ENCODE measurements at places on chromosomes 2 and 18.
A peak's percentile ranks its signal among the peaks of the same experiment; 100 is the strongest.

DNA sequence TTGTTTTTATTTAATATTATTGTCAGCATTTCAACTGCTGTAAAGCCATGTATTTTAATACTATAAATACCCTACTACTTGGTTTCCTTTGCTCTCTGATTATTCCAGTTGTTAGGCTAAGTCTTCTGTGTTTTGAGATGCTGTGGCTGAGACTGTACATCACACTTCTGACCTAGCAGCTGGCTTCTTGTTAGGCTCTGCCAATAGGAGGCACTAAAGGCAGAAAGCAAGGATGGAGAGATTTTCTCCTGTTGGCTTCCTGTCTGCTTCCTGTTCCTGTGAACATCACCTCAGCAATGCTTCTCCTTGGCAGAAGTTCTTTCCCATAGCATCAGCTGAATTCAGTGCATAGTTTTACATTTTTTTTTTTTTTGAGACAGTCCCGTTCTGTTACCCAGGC, 68.3 kb upstream of the YPEL5 start:
- DNase-seq: no peak

DNA sequence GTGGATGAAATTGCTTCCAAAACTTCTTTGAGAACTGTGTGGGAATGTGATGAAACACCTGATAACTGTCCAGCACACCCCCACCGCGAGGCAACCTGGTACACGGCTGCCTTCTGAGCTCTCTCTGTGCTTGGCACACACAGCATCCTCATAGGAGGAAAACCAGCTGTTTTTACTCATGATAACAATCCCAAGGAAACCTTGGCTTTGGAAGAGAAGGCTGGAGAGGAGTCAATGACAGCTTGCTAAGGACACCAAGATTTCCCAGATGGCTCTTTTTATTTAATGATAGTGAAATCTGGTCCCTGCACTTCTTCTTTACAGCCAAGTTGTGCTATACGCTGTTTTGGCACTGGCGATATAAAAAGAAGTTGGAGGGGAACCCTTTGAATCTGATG, 232.5 kb upstream of the FN1 start:
- DNase-seq: no peak

GRCh38 chr2:172623249-172623965, 67.5 kb downstream of the PDK1 start:
- DNase-seq: no peak

GRCh38 chr2:25131253-25131566, 37.2 kb downstream of the POMC start:
- DNase-seq: no peak

GRCh38 chr2:240586198-240586918, at the start of gene CAPN10:
TSS of gene CAPN10 (plus strand) at chr2:240586734. CDS start at chr2:240586912, 178 bp downstream.
- peak; percentile 98 for DNase-seq

DNA sequence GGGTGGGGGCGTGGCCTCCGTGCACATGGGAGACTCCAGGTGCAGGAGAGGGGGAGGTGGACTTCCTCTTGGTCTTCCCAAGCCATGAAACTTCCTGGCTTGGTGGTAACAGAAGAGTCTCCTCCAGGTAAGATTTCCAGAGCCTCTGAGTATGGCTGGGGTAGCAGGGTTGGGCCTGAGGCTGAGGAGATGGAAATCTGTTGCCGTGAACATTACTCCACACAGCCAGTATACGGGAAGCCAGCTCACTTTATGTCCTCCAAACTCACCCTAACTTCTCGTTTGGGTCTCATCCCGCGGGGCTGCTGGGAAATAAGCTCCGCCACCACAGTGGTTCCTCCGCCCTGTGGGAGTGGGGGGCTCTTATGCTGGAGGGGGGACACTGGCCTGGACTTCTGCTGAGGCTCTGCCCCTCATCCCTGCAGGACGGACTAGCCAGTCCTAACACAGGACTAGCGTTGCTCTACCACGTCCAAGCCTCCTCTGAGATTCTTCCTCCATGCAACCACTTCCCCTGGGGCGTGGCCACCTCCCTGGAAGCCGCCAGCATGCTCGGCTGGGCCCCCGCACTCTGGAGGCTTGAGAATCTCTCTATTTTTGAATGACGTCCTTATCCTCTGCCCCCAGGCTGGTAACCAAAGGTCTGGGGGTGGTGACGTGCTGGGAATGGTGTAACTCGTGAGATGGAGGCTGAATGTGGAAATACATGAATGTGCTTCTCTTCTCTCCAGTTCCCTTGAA, 777 bp upstream of the RAB17 start:
- DNase-seq: peak; percentile 36

DNA sequence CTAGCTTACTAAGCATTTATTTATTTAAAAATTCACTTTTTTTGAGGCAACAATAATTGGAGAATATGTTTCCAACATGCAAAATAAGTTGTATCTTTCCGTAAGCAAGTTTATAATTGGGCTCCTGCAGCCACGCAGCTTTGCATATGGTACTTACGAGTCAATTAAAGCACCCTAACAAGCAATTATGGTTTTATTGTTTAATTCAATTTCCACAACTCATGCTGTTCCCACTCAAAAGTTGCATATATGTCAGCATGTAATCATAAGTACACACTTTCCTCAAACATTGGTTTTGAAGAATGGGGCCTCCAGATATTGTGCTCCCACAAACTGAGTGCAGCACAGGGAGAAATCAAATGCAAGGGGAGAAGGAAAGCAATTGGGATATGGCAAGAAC, 585.1 kb upstream of the HNMT start:
- no peak for DNase-seq

- DNase-seq: no peak
These were observed 238.0 kb upstream of the SALL3 start for GRCh38 chr18:78741381-78742217.

- no peak for DNase-seq
These were observed 58.6 kb downstream of the TMEM17 start for GRCh38 chr2:62447411-62447810.

DNA sequence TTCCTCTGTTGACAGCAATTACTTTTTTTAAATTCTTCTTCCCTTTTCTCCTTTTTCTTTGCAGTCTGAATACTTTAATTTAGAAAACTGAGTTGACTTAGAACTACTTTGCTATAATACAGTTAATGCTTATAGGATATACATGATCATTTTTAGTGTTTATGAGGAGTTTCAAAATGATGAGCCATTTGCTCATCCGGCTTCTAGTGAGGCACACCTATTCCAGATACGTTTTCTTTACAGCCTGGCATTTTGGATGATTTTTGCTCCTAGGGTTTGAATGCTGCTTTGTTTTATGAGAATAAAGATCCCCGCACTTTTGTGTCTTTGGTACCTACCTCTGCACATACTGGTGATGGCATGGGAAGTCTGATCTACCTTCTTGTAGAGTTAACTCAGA, 52.8 kb downstream of the EIF5B start:
- DNase-seq: no peak

DNA sequence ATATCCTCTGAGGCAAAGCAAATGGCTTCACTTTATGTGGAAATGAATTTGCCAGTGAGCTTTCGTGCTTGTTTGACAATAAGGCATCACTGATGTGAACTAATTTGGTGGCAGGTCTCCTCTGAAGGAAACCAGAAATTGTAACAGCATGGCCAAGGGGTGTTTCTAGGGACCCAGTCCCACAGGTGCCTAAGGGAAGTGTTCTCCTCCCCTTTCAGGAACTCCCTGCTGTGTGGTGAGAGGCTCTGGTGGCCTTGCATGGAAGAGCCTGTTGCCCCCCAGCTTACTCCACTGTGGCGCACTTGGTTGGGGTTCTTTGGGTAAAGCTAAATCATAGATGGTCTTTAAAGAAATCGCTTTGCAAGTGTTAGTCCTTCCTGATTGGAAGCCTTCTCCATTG, 20.4 kb downstream of the RAB12 start:
- DNase-seq: no peak

GRCh38 chr2:151007365-151007764, 254.3 kb downstream of the RBM43 start:
- no peak for DNase-seq

DNA sequence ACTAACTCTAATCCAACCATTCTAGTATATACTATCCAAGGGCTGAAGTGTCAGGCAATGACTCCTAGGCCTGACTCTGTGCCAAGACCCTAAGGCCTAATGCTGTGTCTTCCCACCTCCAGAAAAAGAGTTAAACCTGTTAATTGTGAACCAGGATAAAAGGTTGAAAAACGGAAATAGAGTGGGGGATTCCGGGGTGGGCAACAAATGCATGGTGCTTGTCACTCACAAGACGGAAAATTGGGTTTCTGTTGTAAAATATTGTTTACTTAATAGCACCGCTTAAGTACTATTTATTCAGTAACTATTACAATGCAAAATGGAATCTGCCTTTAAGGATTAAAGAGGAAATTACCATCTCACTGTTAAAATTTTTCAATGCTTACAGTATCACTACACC, 3.2 kb downstream of the STK17B start:
- DNase-seq: no peak

DNA sequence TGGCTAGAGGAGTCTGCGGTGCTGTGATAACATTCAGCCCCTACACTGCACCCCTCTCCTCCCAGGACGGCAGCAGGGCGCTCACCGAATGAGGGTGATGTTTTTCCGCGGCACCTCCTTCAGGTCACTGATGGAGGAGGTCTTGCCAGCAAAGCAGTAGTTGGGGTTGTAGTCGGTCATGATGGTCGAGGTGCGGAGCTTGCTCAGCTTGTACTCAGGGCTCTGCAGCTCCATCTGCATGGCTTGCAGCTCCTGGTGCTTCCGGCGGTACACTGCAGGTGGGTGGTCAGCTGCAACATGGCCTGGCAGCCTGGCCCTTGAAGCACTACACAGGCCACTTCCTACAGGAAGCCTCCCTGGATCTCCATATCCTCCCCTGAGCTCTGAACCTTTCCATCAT, 108.0 kb downstream of the CLIP4 start:
- DNase-seq: no peak
